Large intestine (tissue), 12 donors: ENCODE measurements at places on chromosomes 13 and 19. TPM values are rescaled to one million over a fixed set of nuclear protein-coding genes. Genes with fewer than 3 reads are reported as not detected.

- H3K36me3 ChIP-seq = no peaks in the 10 kb centered on the region
- DNase-seq = no peak
- H3K4me1 ChIP-seq = no peaks in the 10 kb centered on the region
- H3K27me3 ChIP-seq = no peaks in the 10 kb centered on the region
These were observed 1709.2 kb upstream of the PCDH20 start for GRCh38 chr13:63124863-63125262.

KIR3DL2 gene
- not detected for polyA plus RNA-seq

- DNase-seq = no peak
- no peak overlapping the region for H3K4me3 ChIP-seq
- no peak overlapping the region for H3K27ac ChIP-seq
- H3K4me1 ChIP-seq = peaks cover 3% of the 10 kb centered on the region
- no peaks in the 10 kb centered on the region for H3K27me3 ChIP-seq
These were observed 27.1 kb downstream of the STK24 start for GRCh38 chr13:98549728-98550317.

DNA sequence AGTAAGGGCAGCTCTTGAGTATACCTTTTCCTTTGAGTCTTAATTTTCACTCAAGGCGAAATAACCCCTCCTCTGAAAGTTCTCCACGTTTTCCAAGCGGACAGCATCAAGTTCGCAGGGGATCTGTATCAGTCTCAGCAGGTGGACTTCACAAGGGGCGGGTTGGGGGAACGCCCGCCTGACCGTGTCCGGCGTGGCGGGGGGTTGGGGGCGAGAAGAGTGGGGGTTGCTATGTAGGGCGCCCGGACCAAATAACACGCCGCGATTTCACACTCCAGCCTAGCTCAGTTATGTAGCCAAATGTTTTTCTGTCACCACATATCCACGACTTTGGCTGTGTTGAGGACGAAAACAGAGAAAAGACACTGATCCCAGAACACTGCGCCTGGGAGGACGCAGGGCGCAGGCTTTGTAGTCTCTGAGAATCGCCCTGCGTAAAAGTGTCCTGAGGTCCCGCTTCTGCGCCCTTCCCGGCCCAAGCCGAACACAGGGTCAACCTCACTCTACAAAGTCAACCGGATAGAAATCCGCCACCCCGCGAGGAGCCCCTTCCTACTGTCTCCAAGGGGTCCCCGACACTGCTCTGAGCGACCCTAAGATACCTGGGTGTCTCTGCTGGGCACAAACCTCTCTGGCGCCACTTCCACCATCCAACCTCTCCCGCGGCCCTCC lies 524 bp downstream of the RUBCNL start:
- peaks cover 3% of the 10 kb centered on the region for H3K4me1 ChIP-seq
- H3K36me3 ChIP-seq = no peaks in the 10 kb centered on the region
- no peak overlapping the region for H3K27ac ChIP-seq
- DNase-seq = no peak
- H3K4me3 ChIP-seq = peak overlapping the region; percentile 47

DNA sequence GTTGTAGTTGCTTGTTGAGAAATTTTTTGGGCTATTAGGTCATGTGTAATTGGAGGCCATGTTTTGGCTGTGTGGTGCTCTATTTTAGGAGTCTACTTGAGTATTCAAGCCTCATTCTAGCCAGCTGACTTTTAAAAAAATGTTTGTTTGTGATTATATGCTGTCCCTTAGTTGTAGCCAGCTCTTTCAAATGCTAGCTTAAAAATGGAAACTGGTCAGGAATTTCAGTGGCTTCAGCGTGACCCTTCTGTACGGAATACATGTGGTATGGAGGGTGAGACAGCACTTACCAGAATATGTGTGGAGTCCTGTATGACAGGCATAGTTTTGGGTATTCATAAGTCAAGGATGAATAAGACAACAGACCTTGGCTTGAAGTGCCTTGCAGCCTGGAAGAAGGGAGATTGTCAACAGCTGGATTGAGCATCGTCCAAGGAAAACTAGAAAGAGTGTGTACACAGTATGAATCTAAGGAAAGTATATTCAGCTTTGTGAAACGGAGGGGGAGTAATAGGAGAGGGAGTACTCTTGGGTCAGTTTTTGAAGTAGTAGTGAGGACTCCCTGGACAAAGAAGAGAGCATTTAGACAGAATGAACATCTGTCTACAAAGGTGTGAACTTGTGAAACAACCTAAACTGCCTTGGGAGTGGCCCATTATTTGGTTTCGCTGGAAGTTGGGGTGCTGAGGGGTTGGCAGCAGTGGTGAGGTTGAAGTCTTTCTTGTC lies 20.0 kb upstream of the WTIP start:
- H3K27me3 ChIP-seq = no peaks in the 10 kb centered on the region
- DNase-seq = no peak
- no peak overlapping the region for H3K27ac ChIP-seq
- peaks cover 84% of the 10 kb centered on the region for H3K36me3 ChIP-seq
- no peak overlapping the region for H3K4me3 ChIP-seq

DNA sequence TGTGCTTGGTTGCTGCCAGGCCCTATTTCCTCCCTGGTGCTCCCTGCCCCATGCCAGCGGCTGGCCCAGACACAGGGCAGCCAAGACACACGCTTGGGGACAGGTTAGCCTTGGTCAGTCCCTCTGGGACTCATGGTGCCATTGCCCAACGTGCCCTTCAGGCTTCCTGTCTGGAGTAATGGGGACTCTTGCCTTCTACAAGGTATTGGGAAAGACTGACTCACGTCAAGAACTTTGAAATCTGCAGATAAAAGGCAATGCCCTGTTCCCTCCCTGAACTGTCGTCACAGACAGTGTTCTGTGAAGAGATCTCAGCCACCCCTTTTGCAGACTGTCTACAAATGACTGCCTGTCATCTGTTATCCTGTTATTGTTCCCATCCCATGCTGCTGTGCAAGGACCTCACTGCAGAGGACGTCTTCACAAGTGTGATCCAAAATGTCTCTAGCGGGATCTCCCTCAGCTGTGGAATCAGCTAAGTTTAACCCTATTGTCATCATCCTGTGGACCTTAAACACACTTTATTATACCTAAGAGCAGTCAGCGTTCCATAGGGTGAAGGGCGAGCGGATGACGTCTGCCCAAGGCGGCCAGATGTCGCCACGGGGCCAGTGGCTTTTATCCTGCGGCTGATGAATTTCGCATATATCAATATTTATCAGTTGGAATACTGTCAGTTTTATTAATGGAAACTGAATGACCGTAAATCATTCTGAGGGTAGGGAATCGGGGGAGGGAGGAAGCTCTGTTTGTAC lies 59.0 kb downstream of the GSX1 start:
- H3K4me3 ChIP-seq = no peak overlapping the region
- DNase-seq = peak; percentile 92
- no peaks in the 10 kb centered on the region for H3K36me3 ChIP-seq
- H3K27ac ChIP-seq = peak overlapping the region; percentile 78

UFM1 gene
- polyA plus RNA-seq = 84.8 TPM

DNA sequence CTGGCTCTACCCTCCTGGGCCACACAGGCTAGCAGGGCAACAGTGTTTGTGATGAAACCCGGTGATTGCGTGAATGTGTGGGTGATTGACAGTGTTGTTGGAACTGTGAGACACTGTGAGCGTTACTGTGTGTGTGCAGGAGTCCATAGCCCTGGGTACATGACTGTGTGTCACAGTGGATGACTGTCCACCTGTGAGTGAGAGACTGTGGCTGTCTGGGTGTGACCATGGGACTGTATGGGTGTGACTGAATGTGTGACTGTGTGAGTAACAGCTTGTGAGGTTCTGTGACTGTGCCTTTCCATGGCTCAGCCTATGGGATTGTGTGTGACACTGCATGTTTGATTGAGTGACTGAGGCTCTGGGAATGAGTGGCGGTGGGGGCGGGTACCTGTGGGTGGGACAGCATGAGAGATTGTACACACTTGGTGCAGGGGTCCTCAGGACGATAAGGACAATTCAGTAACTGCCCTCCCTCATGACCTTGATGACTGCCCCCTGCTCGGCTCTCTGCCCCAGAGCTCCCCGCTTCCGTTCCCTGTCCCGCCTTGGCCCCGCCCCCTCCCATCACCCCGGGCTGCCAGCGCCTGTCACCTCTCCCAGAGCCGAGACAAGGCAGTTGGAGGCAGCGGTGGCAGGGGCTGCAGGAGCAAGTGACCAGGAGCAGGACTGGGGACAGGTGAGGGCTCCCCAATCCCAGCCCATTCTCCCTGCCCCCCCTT lies at the start of gene GIPR:
TSS of gene GIPR (plus strand) at position 602 of the 722 bp plus-strand sequence. CDS start 1,300 bp downstream, outside the sequence.
- DNase-seq = peak; percentile 62
- H3K4me1 ChIP-seq = peaks cover 30% of the 10 kb centered on the region
- peak within 1 kb of the TSS; percentile 25 for H3K4me3 ChIP-seq
- peaks cover 54% of the 10 kb centered on the region for H3K27me3 ChIP-seq

- H3K4me1 ChIP-seq = no peaks in the 10 kb centered on the region
- no peak for DNase-seq
- H3K4me3 ChIP-seq = no peak overlapping the region
- no peaks in the 10 kb centered on the region for H3K36me3 ChIP-seq
- no peak overlapping the region for H3K27ac ChIP-seq
- H3K27me3 ChIP-seq = no peaks in the 10 kb centered on the region
These were observed 118.3 kb upstream of the STARD13 start for GRCh38 chr13:33403807-33404362.

DNA sequence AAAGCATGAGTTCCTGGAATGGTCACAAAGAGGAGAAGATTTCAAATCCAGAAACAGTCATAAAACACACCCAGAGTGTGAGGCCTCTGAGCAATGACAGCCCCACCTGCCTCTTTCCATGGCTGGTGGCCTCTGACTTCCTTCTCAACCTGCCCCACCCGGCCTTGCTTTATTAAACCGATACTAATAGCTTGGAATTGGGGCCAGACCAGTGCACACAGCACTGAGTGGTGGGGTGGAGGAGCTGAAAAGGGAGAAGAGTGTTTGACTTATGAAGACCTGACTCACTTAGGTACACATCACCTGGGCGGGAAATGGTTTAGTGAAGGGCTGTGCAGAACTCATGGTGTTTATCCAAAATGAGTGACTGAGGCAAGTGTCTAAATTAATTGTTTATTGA lies 20.7 kb upstream of the CEACAM6 start:
- no peaks in the 10 kb centered on the region for H3K36me3 ChIP-seq
- no peak overlapping the region for H3K4me3 ChIP-seq
- H3K4me1 ChIP-seq = peaks cover 21% of the 10 kb centered on the region
- H3K27ac ChIP-seq = peak overlapping the region; percentile 82

DNA sequence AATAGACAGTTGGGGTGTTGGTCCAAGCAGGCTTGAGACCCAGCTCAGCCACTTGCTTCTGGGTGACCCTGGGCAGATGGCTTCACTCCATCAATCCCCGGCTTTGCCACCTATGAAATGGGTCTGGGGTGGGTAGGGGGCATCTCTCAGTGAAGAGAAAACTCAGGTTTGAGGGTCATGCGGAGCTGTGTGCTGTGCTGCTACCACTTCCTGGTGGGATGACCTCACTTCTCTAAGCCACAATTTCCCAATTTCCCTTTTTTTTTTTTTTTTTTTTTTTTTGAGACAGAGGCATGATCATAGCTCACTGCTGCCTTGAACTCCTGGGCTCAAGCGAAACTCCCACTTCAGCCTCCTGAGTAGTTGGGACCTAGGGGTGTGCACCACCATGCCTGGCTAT lies 4.6 kb upstream of the PLAUR start:
- H3K4me1 ChIP-seq = peaks cover 32% of the 10 kb centered on the region
- no peak for DNase-seq
- H3K27ac ChIP-seq = peak overlapping the region; percentile 79
- no peak overlapping the region for H3K4me3 ChIP-seq
- H3K36me3 ChIP-seq = no peaks in the 10 kb centered on the region

DNA sequence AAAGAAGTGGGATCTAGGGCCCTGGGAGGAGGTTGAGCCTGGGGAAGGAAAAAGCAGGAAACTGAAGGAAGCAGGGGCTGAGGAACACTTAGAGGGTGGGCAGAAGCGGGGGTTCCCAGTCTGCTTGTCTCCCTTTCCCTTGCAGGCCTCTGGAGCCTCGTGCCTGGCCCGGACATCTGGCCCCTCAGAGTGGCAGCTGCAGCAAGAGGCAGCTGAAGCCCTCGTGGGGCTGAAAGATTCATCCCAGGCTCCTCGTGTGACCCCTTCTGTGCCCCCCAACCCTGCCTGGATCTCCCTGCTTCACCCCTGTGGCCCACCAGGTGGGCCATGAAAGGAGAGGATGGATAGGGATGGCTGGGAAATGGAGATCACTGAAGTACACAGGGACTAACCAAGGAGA lies 5.5 kb downstream of the DMRTC2 start:
- H3K27me3 ChIP-seq = peaks cover 43% of the 10 kb centered on the region
- H3K4me3 ChIP-seq = no peak overlapping the region
- no peaks in the 10 kb centered on the region for H3K4me1 ChIP-seq
- no peak for DNase-seq

DNA sequence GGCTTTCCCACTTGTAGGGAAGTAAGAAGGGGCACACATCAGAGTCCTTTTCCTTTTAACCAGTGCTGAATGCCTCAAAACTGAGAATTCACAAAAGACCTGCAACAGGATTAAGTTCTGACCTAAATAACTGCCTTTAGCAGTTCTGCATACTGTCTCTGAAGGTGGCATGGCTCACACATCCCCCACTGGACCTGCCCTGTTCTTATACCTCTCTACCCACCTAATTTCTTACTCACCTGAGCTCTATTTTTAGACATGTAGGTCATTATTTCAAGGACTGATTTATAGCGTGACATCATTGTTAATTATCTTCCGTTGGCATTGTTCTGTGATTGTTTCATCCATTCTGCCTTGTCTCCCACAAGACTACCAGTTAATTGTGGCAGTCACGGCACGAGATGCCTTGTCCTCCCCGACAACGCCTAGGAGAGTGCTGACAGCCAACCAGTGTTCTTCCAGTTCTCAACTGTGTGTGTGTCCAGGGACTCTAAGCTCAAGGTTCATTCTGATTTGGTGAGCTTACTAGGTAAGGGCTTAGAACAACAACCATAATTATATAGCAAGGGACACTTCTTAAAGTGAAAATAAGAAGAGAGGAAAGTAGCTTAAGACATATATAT lies 27.1 kb upstream of the UBL3 start:
- DNase-seq = peak; percentile 94
- H3K27me3 ChIP-seq = no peaks in the 10 kb centered on the region
- peaks cover 14% of the 10 kb centered on the region for H3K4me1 ChIP-seq
- H3K4me3 ChIP-seq = no peak overlapping the region
- peak overlapping the region; percentile 62 for H3K27ac ChIP-seq

- H3K36me3 ChIP-seq = no peaks in the 10 kb centered on the region
- DNase-seq = no peak
- H3K27ac ChIP-seq = no peak overlapping the region
- H3K27me3 ChIP-seq = peaks cover 17% of the 10 kb centered on the region
- peaks cover 2% of the 10 kb centered on the region for H3K4me1 ChIP-seq
These were observed 1.6 kb upstream of the ADAMTS10 start for GRCh38 chr19:8611877-8612806.

DNA sequence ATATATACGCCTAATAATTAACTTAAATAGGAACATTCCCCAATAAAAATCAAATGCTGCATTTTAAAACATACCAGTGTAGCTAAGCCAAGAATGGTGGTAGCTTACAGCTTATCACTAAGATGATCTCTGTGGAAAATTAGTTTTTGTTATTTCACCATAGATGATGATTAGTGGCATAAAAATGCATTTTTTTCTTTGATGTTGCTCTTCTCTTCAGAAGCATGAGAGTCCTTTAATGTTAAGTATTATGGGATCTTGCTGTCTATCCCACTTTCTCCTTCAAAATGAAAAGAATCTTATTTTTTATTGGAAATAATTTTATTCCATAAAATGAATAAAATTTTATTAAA lies 731.0 kb downstream of the SLITRK1 start:
- no peaks in the 10 kb centered on the region for H3K27me3 ChIP-seq
- no peak for DNase-seq
- H3K27ac ChIP-seq = no peak overlapping the region
- H3K36me3 ChIP-seq = no peaks in the 10 kb centered on the region
